Naive thymus-derived CD8-positive, alpha-beta T cell (primary cell): ENCODE measurements at places on chromosomes 1 and 21. TPM values are rescaled to one million over a fixed set of nuclear protein-coding genes. Genes with fewer than 3 reads are reported as not detected.

DNA sequence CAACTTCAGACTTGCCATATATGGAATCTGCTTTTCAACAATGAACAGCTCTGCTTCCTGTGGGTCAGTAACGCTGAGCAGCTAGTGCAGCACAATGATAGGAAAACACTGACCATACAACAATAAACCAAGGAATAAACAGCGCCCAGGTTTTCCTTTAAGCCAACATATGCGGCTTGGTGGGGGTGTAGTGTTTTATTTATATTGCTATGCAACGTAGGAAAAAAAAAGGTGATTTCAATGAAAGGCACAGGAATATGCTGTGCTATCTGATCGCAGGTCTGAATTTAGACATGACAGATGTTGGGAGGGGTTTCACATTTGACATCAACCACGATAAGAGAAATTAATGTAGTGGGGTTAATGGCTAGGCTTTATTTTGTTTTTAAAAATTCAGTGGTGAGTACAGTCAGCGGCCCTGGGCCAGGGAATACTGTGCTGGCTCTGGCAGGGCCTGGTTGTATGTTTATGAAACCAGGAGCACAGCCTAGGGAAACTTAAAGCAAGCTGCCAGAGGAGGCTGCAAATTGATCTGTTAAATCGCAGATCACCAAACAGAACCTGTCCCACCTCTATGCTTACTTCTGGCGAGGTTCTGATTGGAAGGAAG is 4.3 kb downstream of the TSPAN2 start:
- H3K27ac ChIP-seq, result no peak overlapping the region
- no peak for DNase-seq
- peaks cover 22% of the 10 kb centered on the region for H3K4me1 ChIP-seq
- H3K27me3 ChIP-seq, result no peaks in the 10 kb centered on the region

The HDAC1 gene
- total RNA-seq, result 154 TPM

GRCh38 chr1:5661196-5662085 is 330.8 kb downstream of the NPHP4 start:
- H3K36me3 ChIP-seq, result no peaks in the 10 kb centered on the region
- no peak overlapping the region for H3K27ac ChIP-seq
- DNase-seq, result no peak
- H3K4me1 ChIP-seq, result peaks cover 24% of the 10 kb centered on the region

GRCh38 chr1:212977781-212978645 is 27.7 kb downstream of the VASH2 start:
- no peak overlapping the region for H3K4me3 ChIP-seq
- H3K27me3 ChIP-seq, result peaks cover 14% of the 10 kb centered on the region
- no peak overlapping the region for H3K27ac ChIP-seq
- peaks cover 2% of the 10 kb centered on the region for H3K36me3 ChIP-seq

GRCh38 chr1:168146160-168146539 is 9.4 kb upstream of the GPR161 start:
- no peak overlapping the region for H3K4me3 ChIP-seq
- no peak for DNase-seq
- H3K27ac ChIP-seq, result no peak overlapping the region
- H3K4me1 ChIP-seq, result peaks cover 12% of the 10 kb centered on the region
- no peaks in the 10 kb centered on the region for H3K36me3 ChIP-seq

- H3K4me3 ChIP-seq, result no peak overlapping the region
- no peak overlapping the region for H3K27ac ChIP-seq
- peaks cover 5% of the 10 kb centered on the region for H3K4me1 ChIP-seq
- DNase-seq, result no peak
- H3K27me3 ChIP-seq, result no peaks in the 10 kb centered on the region
Measured at GRCh38 chr1:119914071-119914470, 17.8 kb upstream of the ADAM30 start.

The PTGS2 gene
- not detected for total RNA-seq

- peaks cover 4% of the 10 kb centered on the region for H3K27me3 ChIP-seq
- no peak overlapping the region for H3K4me3 ChIP-seq
- no peak overlapping the region for H3K27ac ChIP-seq
- peaks cover 8% of the 10 kb centered on the region for H3K36me3 ChIP-seq
Measured at GRCh38 chr1:22283596-22283995, 140.7 kb upstream of the WNT4 start.

- no peaks in the 10 kb centered on the region for H3K36me3 ChIP-seq
- no peak for DNase-seq
- H3K27me3 ChIP-seq, result peaks cover 12% of the 10 kb centered on the region
- H3K4me1 ChIP-seq, result no peaks in the 10 kb centered on the region
Measured at GRCh38 chr1:181075766-181076350, 12.6 kb upstream of the IER5 start.

DNA sequence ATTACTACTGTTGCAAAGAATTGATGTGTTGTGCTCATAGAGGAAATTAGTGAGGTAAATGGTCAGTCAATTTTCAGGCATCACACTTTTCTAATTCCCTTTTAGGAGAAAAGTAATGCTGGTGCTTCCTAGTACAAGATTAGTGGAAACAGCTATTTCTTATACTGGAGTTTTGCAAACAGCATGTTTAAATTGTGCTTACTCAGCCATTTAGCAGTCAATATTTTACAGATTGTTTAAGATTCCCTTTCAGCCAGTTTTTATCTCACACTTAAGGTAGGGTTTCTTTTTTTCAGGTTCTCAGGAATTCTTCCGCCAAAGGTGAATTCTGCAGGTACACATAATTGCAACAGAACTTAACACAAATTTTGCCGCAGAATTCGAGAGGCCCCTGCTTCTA is 10.9 kb downstream of the SRRM1 start:
- H3K4me3 ChIP-seq, result no peak overlapping the region
- H3K36me3 ChIP-seq, result peaks cover 12% of the 10 kb centered on the region
- no peaks in the 10 kb centered on the region for H3K27me3 ChIP-seq

The KANK4 gene
- total RNA-seq, result not detected

The POLR3C gene
- total RNA-seq, result 42.8 TPM

The NUF2 gene
- 2.4 TPM for total RNA-seq

The GLIS1 gene
- not detected for total RNA-seq

DNA sequence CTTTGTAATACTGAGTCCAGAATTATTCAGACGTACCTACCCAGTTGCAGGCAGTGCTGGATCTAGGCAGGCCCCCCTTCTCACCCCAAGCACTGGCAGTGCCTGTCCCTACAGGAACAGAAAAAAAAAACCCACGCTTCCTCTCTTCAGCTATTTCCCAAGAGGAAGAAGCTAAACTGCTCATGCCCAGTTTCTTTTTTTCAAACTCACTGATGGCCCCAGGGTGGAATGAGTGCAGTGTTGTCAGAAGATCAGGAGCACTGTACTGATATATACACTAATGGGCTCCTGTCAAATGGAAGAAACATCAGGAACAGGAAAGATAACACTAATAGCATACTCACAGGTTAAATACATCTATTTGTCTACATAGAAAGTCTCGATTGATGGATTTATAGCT is 28.2 kb upstream of the DOCK7 start:
- no peaks in the 10 kb centered on the region for H3K4me1 ChIP-seq
- DNase-seq, result no peak
- H3K36me3 ChIP-seq, result no peaks in the 10 kb centered on the region
- H3K27ac ChIP-seq, result no peak overlapping the region

DNA sequence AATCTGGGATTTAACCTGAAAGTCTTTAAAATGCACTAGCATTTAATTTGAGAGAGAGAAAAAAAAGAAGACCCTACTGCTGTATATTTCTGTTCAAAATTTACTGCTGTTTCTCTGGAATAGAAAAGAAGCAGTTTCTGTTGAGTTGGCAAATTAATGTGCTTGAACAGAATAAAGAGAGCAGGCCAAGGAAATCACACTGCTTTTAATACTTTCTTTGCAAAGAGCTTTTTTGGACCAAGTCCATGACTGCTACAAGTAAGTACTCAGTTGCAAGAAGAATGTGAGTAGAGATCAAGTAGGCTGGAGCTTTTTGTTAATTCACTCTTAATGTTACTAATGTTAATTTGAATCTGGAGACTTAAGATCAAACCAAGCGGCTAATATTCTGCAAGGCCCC is 336.2 kb upstream of the SGIP1 start:
- H3K4me1 ChIP-seq, result no peaks in the 10 kb centered on the region
- H3K27me3 ChIP-seq, result no peaks in the 10 kb centered on the region
- H3K27ac ChIP-seq, result no peak overlapping the region
- no peak for DNase-seq
- H3K36me3 ChIP-seq, result peaks cover 2% of the 10 kb centered on the region

DNA sequence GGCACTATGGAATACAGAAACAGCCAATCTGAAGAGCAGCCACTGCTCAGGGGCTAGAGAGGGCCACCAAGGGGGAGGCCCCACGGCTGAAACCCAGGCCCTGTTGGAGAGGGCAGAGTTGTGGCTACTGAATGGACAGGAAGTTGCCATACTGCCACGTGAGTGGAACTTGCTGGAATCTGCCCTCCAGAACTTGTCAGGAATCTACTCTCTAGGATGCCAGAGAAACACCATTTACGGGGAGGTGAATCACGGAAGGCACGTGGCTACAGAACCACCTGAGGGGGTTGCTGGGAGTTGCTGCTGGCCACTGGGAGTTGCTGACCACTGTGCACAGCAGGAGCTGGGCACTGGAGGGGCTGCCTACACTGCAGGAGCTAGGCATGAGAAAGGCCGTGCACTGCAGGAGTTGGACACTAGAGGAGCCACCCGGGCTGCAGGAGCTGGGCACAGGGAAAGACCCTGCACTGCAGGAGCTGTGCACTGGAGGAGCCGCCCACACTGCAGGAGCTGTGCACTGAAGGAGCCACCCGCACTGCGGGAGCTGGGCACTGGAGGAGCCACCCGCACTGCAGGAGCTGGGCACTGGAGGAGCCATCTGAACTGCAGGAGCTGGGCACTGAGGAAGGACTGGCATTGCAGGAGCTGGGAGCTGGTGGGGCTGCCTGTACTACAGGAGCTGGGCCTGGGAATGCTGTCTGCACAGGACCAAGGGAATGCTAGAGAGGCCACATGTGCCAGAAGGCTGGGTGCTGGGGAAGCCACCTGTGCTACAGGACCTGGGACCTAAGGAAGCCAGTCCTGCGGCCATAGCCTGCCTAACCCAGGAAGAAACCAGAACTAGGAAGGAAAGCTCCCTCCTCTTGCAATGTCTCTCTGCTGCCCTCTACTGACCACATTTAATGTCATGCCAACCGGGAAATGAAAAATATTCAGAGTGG is 343.4 kb downstream of the MATN1 start:
- DNase-seq, result peak; percentile 55
- H3K27ac ChIP-seq, result no peak overlapping the region
- H3K4me1 ChIP-seq, result peaks cover 2% of the 10 kb centered on the region
- H3K27me3 ChIP-seq, result peaks cover 6% of the 10 kb centered on the region
- H3K36me3 ChIP-seq, result no peaks in the 10 kb centered on the region
- H3K4me3 ChIP-seq, result no peak overlapping the region

DNA sequence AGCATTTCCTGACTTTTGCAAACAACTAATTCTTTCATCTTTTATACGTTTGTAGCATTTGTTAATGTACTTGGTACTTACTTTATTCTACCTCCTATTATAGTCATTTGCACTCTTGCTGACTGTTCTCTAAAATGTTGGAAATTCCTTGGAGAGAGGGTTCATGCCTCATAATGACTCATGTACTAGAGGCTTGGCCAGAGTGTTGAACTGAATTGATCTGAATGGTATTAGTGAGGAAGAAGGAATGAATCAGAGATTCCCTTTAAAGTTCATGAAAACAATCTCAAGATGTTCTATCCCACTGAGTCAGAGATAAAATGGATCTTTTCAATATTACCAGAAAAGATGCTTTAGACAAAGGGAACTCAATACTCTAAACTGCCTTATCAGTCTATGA is 383.4 kb downstream of the SEC16B start:
- DNase-seq, result no peak
- no peaks in the 10 kb centered on the region for H3K36me3 ChIP-seq
- peaks cover 2% of the 10 kb centered on the region for H3K27me3 ChIP-seq
- H3K27ac ChIP-seq, result no peak overlapping the region
- H3K4me1 ChIP-seq, result no peaks in the 10 kb centered on the region

- H3K27me3 ChIP-seq, result no peaks in the 10 kb centered on the region
- no peak for DNase-seq
- H3K27ac ChIP-seq, result no peak overlapping the region
- no peak overlapping the region for H3K4me3 ChIP-seq
- peaks cover 22% of the 10 kb centered on the region for H3K4me1 ChIP-seq
Measured at GRCh38 chr1:115107516-115108260, 18.4 kb upstream of the TSPAN2 start.

The CCDC17 gene
- total RNA-seq, result 9.4 TPM

- H3K27ac ChIP-seq, result peak overlapping the region; percentile 90
- H3K4me3 ChIP-seq, result peak overlapping the region; percentile 5
- DNase-seq, result no peak
- no peaks in the 10 kb centered on the region for H3K27me3 ChIP-seq
- H3K4me1 ChIP-seq, result peaks cover 27% of the 10 kb centered on the region
Measured at GRCh38 chr1:37999430-38000232, 5.7 kb downstream of the FHL3 start.

- no peaks in the 10 kb centered on the region for H3K27me3 ChIP-seq
- H3K4me1 ChIP-seq, result no peaks in the 10 kb centered on the region
- no peak overlapping the region for H3K27ac ChIP-seq
- no peaks in the 10 kb centered on the region for H3K36me3 ChIP-seq
- no peak for DNase-seq
- no peak overlapping the region for H3K4me3 ChIP-seq
Measured at GRCh38 chr1:234659538-234659937, 49.6 kb upstream of the IRF2BP2 start.

The ESPN gene
- 2.3 TPM for total RNA-seq

The FLG2 gene
- not detected for total RNA-seq

The OVAAL gene
- total RNA-seq, result not detected

The CD2 gene
- total RNA-seq, result 189 TPM

The FCRL1 gene
- total RNA-seq, result 13.2 TPM

GRCh38 chr1:86868477-86868876 is 45.4 kb downstream of the SELENOF start:
- DNase-seq, result no peak
- peaks cover 9% of the 10 kb centered on the region for H3K36me3 ChIP-seq
- peak overlapping the region; percentile 48 for H3K27ac ChIP-seq
- no peak overlapping the region for H3K4me3 ChIP-seq
- peaks cover 14% of the 10 kb centered on the region for H3K4me1 ChIP-seq

- no peak overlapping the region for H3K4me3 ChIP-seq
- peaks cover 2% of the 10 kb centered on the region for H3K27me3 ChIP-seq
- DNase-seq, result no peak
- H3K4me1 ChIP-seq, result no peaks in the 10 kb centered on the region
Measured at GRCh38 chr1:177045151-177045550, 119.4 kb downstream of the ASTN1 start.

DNA sequence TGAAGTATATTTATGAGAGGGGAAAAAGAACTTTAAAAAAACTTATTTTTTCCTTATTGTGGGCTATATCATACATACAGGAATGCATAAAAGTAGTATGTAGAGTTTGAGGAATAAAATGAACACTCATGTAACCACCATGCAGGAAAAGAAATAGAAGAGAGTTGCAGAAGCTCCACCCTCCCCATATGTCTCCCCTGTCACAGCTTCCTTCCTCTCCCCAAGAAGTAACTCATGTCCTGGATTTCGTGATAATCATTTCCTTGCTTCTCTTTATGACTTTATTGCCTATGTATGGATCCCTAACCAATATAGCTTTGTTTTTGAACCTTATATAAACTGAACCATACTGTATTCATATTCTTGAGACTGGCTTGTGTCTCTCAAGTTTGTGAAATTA is 126.4 kb downstream of the ZZZ3 start:
- H3K27me3 ChIP-seq, result no peaks in the 10 kb centered on the region
- H3K27ac ChIP-seq, result no peak overlapping the region
- H3K4me3 ChIP-seq, result no peak overlapping the region
- peaks cover 22% of the 10 kb centered on the region for H3K36me3 ChIP-seq
